ENCODE measurements at places on chromosomes 7 and 10.
A peak's percentile ranks its signal among the peaks of the same experiment; 100 is the strongest.

DNA sequence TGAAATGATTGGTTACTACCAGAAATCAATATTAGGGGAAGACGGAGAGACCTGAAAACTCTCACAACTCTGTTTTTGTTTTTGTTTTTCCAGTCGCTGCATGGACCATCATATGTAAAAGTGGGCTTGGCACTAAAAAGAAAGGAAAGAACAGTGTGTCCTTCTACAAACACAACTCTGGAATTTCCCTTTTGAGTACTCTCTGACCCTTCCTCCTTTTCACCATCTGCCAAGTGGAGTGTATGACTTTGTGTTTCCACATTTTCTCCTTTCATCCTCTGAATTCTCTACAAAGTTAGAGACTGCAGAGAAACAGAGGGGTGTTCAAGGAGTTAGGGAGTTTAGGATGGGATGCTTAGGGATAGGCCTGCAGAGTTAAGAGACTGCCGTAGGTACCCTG, 92.0 kb downstream of the MDFIC start:
- DNase-seq: no peak

- DNase-seq: no peak
Observed at GRCh38 chr10:18875477-18875876, 173.1 kb upstream of the MALRD1 start.

DNA sequence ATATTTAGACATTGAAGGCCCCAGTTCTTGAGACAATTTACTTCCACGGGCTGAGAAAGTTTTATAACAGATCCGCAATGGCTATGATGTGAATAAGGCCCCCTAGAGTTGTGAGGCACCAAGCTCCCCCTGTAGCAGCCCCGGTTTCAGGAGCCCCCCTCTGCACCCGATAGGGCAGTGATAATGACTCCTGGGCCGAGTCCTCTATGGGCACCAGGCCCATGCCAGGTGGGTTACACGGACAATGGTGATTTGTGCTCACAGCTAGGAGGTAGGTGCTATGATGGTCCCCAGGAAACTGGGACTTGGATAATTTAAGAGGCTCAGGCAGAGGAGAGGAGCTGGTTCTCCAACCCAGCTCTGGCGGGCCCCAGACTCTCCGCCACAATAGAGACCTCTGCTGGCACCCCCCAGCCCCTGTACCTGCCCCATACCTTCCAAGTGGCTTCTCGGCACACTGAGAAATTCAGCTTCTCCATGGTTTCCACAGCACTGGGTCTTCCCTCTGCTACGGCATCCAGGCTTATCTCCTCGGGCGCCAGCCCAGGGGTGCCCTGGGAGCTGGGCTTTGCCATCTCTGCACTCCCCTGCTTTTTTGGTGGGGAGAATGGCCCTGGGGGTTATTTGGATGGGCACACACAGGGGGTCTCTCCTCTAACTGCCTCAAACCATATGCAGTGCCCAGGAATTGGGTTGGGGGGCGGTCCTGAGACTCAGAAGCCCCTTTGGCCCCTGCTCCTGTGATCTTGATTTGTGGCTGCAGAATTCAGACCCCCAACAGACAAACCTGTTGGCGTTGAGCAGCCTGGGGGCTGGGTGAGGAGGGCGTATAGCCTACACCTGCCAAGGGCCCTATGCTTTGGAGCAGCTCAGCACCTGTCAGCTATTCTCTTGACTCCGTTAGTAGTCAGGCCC, 12.2 kb upstream of the KCP start:
- DNase-seq: no peak

GRCh38 chr7:90946730-90947501, 317.3 kb upstream of the FZD1 start:
- DNase-seq: no peak

DNA sequence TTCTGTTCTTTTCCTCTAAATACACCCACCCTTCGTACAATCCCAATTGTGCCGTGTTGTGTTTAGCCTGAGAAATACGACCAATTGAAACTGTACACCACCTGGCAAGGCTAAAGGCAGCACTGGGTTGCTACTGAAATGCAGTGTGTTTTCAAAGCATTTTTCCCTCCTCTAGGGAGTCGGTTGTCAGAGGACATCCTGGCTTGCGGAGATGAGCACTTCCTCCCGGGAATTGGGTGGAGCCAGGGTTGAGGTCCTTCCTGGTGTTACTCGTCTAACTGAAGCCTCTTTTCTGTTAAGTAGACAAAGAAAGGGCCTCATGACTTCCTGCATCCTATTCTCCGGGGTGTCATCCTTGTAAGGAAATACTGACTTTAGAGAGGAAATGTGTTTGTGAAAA, 133.5 kb downstream of the MTPAP start:
- DNase-seq: no peak

DNA sequence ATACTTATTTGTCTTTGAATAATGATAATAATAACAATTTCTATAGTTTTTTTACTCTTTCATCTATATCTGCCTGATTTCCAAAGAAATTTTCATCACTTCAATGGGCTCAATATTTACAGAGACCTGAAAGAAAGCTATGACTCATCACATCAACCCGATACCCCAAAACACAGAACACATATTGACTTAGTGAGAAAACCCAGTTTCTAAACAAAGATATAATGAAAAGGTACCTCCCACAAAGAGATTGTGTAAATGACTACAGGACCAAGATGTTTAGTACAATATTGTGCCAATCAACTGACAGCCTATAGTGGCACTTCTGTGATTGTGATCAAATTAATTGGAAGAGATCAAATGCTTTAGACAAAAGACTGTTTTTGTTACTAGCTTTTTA, 133.9 kb downstream of the PCDH15 start:
- no peak for DNase-seq

DNA sequence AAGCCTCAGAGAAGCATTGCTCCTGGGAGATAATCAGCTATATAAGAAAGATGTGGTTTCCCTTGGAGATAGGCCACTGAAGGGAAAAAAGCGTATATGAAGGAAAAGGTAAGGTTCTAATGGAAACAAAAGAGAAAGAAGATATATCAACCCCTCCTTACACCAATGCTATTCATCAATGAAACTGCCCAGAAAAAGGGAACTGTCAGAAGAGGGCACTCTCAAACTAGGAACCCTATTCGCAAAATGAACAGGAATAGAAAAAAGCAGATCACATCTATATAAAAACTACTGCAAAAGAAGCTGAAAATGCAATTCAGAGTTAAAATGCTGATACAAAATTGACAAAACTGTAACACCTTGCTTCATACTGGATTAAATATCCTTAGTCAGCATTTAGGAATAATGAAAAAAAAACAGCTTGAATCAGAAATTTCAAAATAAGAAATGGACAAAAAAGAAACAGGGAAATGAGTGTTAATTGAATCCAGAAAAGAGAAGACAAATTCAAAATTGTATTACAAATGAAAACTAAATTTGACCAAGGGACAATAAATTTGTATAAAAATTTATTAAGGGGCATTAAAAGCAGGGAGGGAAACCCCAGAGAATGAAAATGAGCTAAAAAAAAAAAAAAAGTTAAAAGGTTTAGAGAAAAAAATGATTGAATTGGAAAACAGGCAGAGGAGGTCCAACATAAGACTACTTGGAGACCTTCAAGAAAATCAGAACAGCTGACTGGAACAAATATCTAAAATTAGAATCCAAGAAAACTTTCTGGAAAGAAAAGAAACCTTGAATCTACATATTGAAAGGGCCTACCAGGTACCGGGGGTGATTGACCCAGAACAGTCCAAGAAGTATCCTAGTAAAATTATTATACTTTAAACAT, 17.9 kb downstream of the NHLRC2 start:
- no peak for DNase-seq

DNA sequence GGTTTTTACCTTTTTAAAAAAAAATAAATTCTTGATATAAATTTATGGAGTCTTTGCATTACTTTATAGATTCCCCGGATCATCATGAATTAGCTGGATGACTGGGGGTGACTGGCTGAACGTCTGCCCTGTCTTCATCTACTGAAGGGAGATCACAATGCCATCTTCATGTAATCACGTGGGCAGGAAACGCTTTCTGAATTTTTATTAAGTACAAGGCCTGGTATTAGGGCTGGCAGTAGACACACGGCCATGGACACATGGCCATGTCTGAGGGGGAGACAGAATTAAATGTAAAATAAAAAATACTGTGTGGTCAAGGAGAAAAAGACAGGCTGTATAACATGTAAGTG, 111.2 kb downstream of the VIPR2 start:
- DNase-seq: no peak

GRCh38 chr10:98538472-98538871, 91.7 kb upstream of the HPS1 start:
- no peak for DNase-seq

DNA sequence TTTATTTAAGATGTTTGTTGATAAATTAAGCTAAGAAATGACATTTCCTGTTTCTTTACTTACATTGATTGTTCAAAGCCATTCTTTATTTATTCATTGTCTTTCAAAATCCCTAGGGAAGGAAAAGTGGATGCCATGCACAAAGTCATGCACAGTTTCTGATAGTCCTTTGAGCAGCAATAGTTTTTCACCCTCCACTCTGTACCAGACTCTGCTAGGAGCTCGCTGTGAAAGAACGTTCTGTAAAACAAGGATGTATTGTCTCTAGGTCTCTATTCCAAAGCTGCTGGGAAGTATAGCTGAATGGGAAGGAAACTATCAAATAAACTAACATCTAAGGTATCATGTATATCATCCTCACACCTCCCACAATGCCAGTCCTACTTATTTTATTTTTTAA, 7.8 kb upstream of the NOC3L start:
- DNase-seq: no peak

DNA sequence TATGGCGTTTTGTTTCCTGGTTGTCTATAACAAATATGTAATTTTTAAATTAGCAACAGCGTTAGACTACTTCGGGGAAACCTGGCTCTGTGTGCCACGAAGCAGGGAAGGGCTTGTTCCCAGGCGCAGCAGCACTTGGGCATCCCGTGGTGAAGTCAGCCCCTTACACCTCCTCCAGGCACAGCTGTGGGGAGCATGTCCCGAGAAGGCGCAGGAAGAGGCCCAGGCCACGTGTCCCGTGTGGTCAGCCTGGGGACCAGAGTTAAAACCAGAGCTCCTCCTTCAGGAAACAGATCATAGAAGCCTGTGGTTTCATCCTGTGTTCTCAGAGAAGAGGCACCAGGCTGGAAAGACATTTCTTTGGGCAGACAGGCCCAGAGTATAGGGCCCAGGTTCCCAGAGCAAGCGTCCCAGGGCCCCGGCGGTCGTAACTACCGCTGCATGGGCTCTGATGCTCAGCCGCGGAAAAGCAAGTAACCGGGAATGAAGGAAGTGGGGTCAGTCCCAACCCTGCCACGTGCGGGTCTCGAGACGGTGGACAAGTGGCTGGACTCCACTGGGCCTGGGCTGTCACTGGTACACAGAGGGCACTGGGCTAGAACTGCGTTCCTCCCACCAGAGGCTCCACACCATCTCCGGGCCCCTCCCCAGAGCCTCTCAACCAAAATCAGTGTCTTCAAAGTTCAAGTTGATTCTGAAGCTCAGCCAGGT, 7.1 kb downstream of the NUDT1 start:
- DNase-seq: no peak

GRCh38 chr7:16693601-16694318, 47.8 kb downstream of the BZW2 start:
- DNase-seq: no peak

GRCh38 chr10:7794251-7795026, 6.5 kb downstream of the ATP5F1C start:
- no peak for DNase-seq

GRCh38 chr10:33056828-33057596, 99.0 kb upstream of the ITGB1 start:
- DNase-seq: no peak

GRCh38 chr10:28948046-28948445, 270.7 kb downstream of the BAMBI start:
- DNase-seq: no peak

DNA sequence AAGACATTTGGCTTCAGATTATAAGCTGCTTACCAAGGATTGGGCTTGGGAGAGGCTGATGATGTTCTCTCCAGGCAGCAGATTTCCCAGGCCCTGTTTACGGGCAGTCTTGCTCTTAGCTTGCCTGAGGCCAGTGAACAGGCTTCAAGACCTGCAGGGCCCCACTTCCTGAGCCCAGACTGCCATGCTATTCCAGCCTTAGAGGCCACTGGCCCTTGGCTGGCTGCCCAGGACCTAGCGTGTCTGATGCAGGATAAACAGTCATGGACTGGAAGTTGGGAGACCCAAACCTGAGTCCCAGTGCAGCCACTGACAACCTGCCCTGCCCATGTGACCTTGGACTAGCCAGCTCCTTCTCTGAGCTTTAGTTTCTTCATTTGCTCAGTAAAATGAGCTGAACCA, 2.9 kb downstream of the PRXL2A start:
- no peak for DNase-seq

GRCh38 chr7:107453388-107453787, 16.5 kb upstream of the GPR22 start:
- no peak for DNase-seq

DNA sequence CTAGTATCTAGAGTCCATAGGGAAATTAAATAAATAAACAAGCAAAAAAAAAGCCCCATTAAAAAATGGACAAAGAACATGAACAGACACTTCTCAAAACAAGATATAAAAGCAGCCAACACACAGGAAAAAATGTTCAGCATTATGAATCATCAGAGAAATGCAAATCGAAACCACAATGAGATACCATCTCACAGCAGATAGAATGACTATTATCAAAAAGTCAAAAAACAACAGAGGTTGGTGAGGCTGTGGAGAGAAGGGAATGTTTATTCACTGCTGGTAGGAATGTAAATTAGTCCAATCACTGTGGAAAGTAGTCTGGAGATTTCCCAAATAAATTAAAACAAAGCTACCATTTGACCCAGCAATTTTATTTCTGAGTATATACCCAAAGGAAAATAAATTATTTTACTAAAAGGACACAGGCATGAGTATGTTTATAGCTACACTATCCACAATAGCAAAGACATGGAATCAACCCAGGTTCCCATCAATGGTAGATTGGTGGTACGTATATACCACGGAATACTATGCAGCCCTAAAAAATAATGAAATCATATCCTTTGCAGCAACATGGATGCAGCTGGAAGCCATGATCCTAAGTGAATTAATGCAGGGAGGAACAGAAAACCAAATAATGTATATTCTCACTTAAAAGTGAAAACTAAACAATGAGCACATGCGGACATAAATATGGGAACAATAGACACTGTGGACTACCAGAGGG, 366.5 kb upstream of the SEMA3C start:
- DNase-seq: no peak

GRCh38 chr7:119545118-119545517, 727.9 kb upstream of the KCND2 start:
- peak; percentile 15 for DNase-seq

- no peak for DNase-seq
Observed at GRCh38 chr10:71237843-71238623, 25.7 kb downstream of the UNC5B start.

GRCh38 chr10:103278537-103278823, 1.5 kb downstream of the INA start:
- DNase-seq: no peak

- no peak for DNase-seq
Observed at GRCh38 chr10:92946491-92946890, 98.2 kb downstream of the EXOC6 start.

Measured in NCI-H1417 (cell line).